Panc1 (cell line): ENCODE measurements at places on chromosomes 7 and 10. TPM values are rescaled to one million over a fixed set of nuclear protein-coding genes. Genes with fewer than 3 reads are reported as not detected.

METTL2B gene
- total RNA-seq: 43.6 TPM

PLAU gene
- 305 TPM for total RNA-seq

ZEB1 gene
- 31.5 TPM for total RNA-seq

EPDR1 gene
- total RNA-seq: 86.6 TPM

DNA sequence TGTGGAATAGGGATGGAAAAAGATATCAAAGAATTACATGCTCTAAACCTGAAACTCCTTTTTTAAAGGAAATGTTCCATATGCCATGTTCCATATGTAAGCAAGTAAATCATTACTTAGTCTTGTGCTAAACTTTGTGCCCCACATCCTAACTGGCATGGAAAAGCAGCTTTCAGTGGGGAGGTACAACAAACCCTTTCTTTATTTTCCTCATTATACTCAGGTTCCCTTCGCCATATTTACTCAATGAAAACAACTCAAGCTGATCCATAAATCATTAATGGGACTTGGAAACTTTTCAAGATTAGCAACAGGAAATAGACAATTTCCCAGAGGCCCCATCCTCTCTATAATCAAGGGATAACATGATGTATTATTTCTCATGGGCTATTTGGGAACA, 56.0 kb downstream of the GSAP start:
- no peak overlapping the region for H3K27ac ChIP-seq
- no peaks in the 10 kb centered on the region for H3K4me1 ChIP-seq
- no peak for DNase-seq
- peaks cover 22% of the 10 kb centered on the region for H3K27me3 ChIP-seq
- no peak overlapping the region for H3K4me3 ChIP-seq

STEAP1B gene
- 3.3 TPM for total RNA-seq

OPN4 gene
- not detected for total RNA-seq

- peaks cover 31% of the 10 kb centered on the region for H3K4me1 ChIP-seq
- H3K27ac ChIP-seq: peak overlapping the region; percentile 71; the same call in 1 of the 2 replicates
- no peaks in the 10 kb centered on the region for H3K27me3 ChIP-seq
- no peak for DNase-seq
These were observed 292.5 kb downstream of the CCDC3 start for GRCh38 chr10:12709000-12709401.

- peaks cover 17% of the 10 kb centered on the region for H3K36me3 ChIP-seq
- H3K27me3 ChIP-seq: no peaks in the 10 kb centered on the region
- H3K4me1 ChIP-seq: no peaks in the 10 kb centered on the region
- H3K4me3 ChIP-seq: no peak overlapping the region
These were observed 51.4 kb upstream of the DLG5 start for GRCh38 chr10:77977934-77978333.

GRCh38 chr7:132023466-132023865, 467.0 kb upstream of the PODXL start:
- no peaks in the 10 kb centered on the region for H3K36me3 ChIP-seq
- no peak overlapping the region for H3K27ac ChIP-seq
- no peaks in the 10 kb centered on the region for H3K27me3 ChIP-seq
- DNase-seq: no peak

GIMAP4 gene
- total RNA-seq: 0.26 TPM

DNA sequence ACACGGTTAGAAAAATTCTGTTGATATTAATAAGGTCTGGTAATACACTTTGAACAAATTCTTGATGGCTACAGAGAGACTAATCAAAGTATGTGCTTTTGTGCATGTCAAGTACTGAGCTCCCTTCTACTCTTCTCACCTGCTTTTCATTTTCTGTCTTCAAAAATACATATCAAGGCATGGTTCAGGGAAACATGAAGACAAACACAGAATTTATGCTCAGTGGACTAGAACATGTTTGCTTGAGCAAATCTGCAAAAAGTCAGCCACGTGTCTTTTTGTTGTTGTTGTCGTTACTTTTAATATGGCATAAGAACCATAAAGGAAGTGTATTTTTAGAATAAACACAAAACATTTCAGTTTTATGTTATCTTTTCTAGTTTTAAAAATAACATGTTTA, 21.9 kb downstream of the CDK13 start:
- H3K4me3 ChIP-seq: no peak overlapping the region
- H3K27me3 ChIP-seq: no peaks in the 10 kb centered on the region
- no peak overlapping the region for H3K27ac ChIP-seq
- DNase-seq: no peak
- no peaks in the 10 kb centered on the region; the same call in 1 of the 2 replicates for H3K4me1 ChIP-seq

DNA sequence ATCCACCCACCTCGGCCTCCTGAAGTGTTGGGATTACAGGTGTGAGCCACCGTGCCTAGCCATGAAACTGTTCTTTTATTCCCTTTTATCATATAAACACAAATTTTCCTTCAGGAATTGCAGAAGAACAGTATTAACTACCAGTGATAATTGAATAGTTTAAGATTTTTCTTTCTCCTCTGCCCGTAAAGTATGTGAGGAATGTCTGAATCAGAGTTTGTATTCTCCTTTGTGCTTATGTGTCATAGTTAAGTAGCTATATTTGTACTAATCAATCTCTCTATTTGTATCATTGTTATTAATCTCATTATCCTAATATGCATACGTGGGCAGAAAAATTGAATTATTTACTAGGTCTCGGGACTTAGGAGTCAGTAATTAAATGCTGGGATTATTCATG, 83.6 kb downstream of the ZNF277 start:
- H3K4me3 ChIP-seq: no peak overlapping the region
- no peak for DNase-seq
- H3K27me3 ChIP-seq: no peaks in the 10 kb centered on the region
- no peak overlapping the region for H3K27ac ChIP-seq

WASHC2A gene
- 67.0 TPM for total RNA-seq

ITIH5 gene
- not detected for total RNA-seq

ANKRD61 gene
- total RNA-seq: 0.18 TPM

HECW1 gene
- 0.77 TPM for total RNA-seq

DNA sequence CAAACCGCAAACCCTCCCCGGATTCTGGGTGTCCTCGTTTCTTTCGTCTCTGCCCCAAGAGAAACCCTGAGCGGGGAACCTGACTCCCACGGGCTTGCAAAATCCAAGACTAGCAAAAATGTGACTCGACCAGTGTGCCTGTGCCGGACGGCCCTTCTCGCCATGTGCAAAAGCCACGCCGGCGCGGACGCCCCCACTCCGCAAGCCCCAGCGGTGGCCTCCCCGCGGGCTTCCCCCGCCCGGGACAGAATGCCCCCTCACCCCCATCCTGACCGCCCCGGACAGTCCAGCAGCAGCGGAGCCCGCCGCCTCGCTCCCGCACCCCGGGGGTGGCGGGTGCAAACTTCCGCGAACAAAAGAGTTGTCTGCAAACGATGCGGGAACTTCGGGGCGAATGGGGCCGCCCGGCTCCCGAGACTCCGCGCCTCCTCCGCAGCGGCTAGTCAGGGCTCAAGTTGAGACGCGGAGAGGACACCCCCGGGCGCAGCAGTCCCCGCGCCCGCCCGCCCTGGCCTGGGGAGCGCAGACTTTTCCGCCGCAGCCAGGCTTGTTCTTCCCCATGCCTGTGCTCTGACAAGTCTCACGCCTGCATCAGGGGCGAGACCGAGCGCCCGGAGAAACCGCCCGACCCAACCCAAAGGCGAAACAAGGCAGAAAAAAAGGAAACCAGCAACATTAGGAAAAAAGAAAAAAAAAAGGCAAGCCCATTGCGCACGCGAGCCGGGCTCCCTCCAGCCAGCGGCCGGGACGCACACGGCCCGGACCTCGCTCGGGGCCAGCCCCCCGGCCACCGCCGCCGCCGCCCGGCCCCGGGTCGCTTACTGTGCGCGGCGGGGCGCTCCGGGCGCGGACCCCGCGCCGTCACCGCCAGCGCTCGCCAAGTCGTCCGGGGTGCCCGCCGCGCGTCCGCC, 732 bp downstream of the FAM53B start:
- no peak for DNase-seq
- no peaks in the 10 kb centered on the region for H3K27me3 ChIP-seq
- peak overlapping the region; percentile 86 for H3K27ac ChIP-seq
- peaks cover 10% of the 10 kb centered on the region; the same call in 1 of the 2 replicates for H3K36me3 ChIP-seq

DNA sequence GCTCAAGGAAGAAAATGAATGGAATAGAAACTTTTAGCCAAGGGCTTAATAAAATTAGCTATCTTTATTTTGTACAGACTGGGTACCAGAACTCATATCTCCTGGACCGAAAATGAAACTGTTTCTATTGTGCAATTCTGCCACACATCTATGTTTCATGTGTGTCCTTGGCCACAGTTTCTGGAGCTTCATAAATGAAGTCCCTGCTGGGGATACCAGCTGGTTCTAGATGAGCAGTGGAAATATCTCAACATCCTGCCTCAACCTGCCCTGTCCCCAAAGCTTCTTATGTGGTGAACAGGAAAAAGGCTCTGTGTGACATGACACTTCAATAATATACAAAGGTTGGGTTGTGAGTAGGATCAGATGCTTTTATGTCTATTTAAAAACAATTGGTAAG, 310.1 kb upstream of the SORCS1 start:
- H3K4me1 ChIP-seq: no peaks in the 10 kb centered on the region
- DNase-seq: no peak
- H3K4me3 ChIP-seq: no peak overlapping the region
- H3K27ac ChIP-seq: no peak overlapping the region
- no peaks in the 10 kb centered on the region for H3K27me3 ChIP-seq
- H3K36me3 ChIP-seq: no peaks in the 10 kb centered on the region

DNA sequence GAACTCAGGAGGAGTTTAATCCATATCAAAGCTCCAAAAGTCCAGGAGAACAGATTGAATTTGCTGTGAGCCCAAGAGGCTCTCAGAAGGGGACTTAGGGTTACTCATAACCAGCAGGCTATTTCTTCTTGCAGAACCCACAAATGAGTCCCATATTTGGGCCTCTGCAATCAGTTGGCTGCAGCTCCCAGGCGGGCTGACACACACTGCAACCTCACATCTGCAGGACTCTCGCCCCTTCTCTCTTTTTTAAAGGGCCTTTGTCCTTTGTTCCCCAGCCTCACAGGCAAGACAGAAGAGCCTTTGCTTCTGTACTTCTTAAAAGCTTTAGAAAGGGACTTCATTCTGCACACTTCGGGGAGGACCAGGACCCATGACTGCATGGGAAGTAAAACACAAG, 26.7 kb downstream of the CREB3L2 start:
- H3K36me3 ChIP-seq: no peaks in the 10 kb centered on the region
- H3K27ac ChIP-seq: no peak overlapping the region
- no peak overlapping the region for H3K4me3 ChIP-seq
- DNase-seq: no peak

GRCh38 chr7:7773334-7774309, 55.2 kb upstream of the RPA3 start:
- no peaks in the 10 kb centered on the region for H3K27me3 ChIP-seq
- H3K36me3 ChIP-seq: no peaks in the 10 kb centered on the region
- no peaks in the 10 kb centered on the region for H3K4me1 ChIP-seq
- H3K4me3 ChIP-seq: no peak overlapping the region
- H3K27ac ChIP-seq: no peak overlapping the region

DNA sequence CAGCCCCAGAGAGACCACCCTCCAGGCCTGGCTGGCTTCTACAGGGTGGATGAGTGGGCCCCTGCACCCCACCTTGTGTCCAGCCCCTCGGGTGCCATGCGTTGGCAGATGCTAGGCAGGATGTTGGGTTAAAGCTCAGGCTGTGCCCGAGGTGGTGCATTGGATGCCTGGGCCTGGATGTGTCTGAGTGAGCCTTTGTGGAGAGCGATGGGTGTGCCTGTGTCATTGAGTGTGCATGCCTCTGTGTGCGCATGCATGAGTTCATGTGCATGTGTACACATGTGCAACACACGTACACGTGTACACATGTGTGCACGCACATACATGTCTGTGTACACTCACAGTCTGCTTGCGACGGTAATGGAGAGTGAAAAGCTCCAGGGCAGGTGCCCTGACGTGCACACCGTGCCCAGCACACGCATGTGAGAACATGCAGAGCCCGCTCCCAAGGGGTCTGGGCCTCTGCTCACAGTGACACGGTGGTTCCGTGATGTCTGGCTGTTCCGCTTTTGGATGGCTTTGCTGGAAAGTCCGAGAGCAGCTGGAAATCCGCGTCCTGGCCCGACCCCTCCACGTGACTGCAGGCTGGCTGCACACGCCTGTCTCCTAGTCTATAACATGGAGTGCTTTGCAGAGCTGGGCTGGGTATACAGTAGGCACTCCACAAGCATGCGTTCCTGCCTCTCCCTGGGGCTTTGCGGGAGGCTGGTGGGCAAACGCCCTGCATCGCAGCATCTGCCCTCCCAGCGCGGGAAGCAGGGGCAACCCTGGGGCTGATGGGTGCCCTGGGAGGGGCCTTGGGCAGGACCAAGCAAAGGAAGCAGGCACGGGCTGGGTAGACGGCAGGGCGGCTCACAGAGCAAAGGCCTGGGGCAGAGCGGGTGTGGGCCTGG, 36.9 kb downstream of the ELFN1 start:
- H3K27ac ChIP-seq: no peak overlapping the region
- DNase-seq: no peak
